ENCODE measurements at places on chromosomes 4 and X.

- no peak overlapping the region for H3K27ac ChIP-seq
- DNase-seq, result no peak
- H3K36me3 ChIP-seq, result no peaks in the 10 kb centered on the region
- H3K4me3 ChIP-seq, result no peak overlapping the region
- H3K4me1 ChIP-seq, result no peaks in the 10 kb centered on the region
- H3K27me3 ChIP-seq, result peaks cover 34% of the 10 kb centered on the region
Observed at GRCh38 chr4:1449475-1449832, 43.2 kb upstream of the NKX1-1 start.

GRCh38 chr4:10079256-10079655 lies 37.3 kb downstream of the WDR1 start:
- no peak for DNase-seq
- H3K36me3 ChIP-seq, result peaks cover 72% of the 10 kb centered on the region
- H3K27ac ChIP-seq, result no peak overlapping the region
- H3K4me3 ChIP-seq, result no peak overlapping the region

- H3K36me3 ChIP-seq, result no peaks in the 10 kb centered on the region
- H3K27me3 ChIP-seq, result no peaks in the 10 kb centered on the region
- H3K27ac ChIP-seq, result no peak overlapping the region
- H3K4me3 ChIP-seq, result no peak overlapping the region
Observed at GRCh38 chr4:82614838-82615449, 53.2 kb upstream of the TMEM150C start.

- H3K4me3 ChIP-seq, result no peak overlapping the region
- H3K36me3 ChIP-seq, result no peaks in the 10 kb centered on the region
- H3K27ac ChIP-seq, result no peak overlapping the region
- DNase-seq, result no peak
- peaks cover 5% of the 10 kb centered on the region for H3K4me1 ChIP-seq
Observed at GRCh38 chr4:3269105-3269927, 20.4 kb downstream of the MSANTD1 start.

DNA sequence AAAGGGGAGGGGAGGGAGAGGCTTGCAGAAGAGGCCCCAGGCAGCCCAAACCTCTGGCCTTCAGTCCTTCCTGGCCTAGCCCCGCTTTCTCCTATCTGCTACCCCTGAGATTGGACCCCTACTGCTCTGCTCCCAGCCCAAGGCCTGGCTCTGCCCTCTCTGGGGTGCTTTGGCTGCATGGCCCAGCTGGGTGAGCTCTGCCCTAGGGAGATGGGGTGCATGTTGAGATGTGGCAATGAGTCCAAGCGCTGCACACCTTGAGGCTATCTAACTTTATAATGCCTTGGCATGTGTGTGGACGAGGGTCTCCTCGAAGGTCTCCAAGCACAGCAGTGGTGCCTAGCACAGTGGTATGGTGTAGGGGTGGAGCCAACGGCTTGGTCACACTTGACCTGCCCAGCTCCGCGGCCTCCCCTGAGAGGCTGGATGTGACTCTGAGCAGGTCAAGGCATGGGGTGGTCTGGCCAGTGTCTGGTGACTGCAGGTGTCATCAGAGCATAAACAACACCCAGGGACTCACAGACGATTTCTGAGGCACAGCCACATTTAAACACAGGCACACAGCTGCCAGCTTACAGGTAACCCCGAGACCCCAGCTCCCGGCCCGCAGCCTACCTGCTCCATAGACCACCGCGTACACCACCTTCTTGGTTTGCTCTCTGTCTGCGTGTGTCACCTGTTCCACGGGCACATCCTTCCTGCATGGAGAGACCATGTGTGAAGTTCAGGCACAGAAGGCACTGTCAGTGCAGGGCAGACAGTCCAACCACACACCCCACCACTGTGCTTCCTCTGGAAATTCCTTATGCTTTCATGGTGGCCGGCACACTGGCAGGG lies 36.3 kb downstream of the NAT8L start:
- no peaks in the 10 kb centered on the region for H3K27me3 ChIP-seq
- H3K36me3 ChIP-seq, result peaks cover 7% of the 10 kb centered on the region
- no peak overlapping the region for H3K27ac ChIP-seq
- no peak overlapping the region for H3K4me3 ChIP-seq
- DNase-seq, result no peak

DNA sequence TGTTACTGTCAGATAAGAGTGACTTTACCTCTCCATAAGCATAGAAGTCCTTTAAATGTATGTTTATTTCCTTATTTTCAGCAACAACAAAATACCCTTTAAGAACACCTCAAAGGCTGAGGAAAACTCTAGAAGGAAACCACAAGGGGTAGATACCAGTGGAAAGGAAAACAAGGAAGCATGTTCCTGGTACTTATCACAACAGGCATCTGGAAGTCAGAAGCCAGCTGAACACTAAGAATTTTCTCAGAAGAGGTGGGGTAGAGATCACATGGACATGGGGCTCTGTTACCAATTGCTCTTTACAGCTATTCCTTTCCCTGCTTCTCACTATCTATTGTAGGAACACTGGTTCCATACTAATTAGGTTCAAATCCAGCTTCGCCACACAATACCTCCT lies 51.5 kb upstream of the BEND2 start:
- no peak overlapping the region for H3K4me3 ChIP-seq
- H3K36me3 ChIP-seq, result no peaks in the 10 kb centered on the region
- H3K4me1 ChIP-seq, result no peaks in the 10 kb centered on the region

DNA sequence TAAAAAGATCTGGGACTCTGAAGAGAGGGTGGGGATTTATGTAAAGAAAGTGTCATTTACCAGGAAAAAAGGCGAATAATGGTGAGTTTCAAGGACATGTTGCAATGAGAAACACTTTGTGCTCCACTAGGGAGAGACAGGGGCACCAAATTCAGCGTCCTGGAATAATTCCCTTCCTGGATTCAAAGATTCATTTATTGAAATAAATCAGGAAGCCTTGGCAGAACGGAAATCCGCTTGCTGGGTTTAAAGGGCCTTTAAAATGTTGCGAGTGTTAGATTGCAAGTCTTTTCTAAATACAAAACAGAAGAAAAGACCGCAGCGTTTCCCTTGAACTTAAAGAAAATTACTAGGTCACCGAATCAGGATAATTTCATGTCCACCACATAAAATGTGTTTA lies 3.8 kb upstream of the ZIC3 start:
- H3K4me3 ChIP-seq, result no peak overlapping the region
- H3K27me3 ChIP-seq, result no peaks in the 10 kb centered on the region
- no peaks in the 10 kb centered on the region for H3K36me3 ChIP-seq
- no peaks in the 10 kb centered on the region for H3K4me1 ChIP-seq
- no peak overlapping the region for H3K27ac ChIP-seq

DNA sequence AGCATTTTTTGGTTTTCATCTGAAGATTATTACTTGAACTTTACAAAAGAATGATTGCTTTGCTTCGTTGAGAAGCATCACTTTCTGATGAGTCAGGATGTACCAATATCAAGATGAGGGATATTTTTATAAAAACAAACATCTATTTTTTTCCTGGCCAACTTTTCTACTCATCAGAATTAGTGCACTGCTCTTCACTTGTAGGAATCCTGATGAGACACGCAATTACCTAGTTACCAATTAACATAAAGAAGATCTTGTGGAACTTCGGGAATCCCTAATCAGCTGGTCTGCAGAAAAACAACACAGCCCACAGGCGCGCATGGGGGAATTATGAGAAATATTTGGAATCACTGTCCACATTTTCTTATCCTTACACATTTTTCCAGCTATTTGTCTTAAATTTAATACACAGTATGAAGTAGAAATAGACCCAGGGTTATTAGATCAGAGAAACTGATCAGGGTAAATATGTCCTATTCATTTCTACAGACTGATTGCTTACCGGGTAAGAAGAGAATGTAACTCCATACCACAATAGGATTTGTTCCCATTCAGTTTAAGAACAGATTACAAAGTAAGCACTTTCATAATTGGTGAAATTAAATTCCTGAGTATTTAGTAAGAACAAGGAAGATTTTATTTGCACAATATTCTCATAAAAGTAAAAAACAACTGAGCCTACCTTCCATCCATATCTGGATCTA lies 50.9 kb downstream of the MFAP3L start:
- no peaks in the 10 kb centered on the region for H3K27me3 ChIP-seq
- H3K27ac ChIP-seq, result no peak overlapping the region
- DNase-seq, result no peak
- H3K4me1 ChIP-seq, result no peaks in the 10 kb centered on the region
- no peaks in the 10 kb centered on the region for H3K36me3 ChIP-seq
- H3K4me3 ChIP-seq, result no peak overlapping the region

GRCh38 chr4:972651-973424 lies 531 bp downstream of the DGKQ start:
- peaks cover 5% of the 10 kb centered on the region for H3K4me1 ChIP-seq
- peak; percentile 20 for DNase-seq

DNA sequence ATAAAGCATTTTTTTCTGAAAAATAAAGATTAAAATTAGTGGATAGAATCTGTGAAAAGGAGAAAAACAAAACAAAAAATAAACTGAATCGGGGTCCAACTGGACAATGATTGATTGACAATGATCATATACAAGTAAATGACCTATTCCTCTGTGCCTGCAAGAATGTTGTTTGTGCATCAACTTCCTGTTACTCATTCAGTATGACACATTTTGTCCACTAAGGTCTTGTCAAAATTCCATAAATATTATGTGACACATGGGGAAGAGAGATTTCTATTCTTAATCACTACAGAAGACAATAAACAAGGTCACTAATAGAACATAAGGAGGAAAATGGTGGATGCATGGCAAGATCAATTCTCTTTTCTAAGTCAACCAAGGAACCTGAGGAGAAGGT lies 54.9 kb downstream of the F8 start:
- no peaks in the 10 kb centered on the region for H3K36me3 ChIP-seq
- H3K27ac ChIP-seq, result no peak overlapping the region
- no peak overlapping the region for H3K4me3 ChIP-seq
- peak; percentile 32 for DNase-seq

GRCh38 chrX:143121477-143121876 lies 95.7 kb downstream of the SPANXN4 start:
- H3K27ac ChIP-seq, result peak overlapping the region; percentile 53
- H3K36me3 ChIP-seq, result no peaks in the 10 kb centered on the region
- peaks cover 31% of the 10 kb centered on the region for H3K4me1 ChIP-seq

GRCh38 chrX:117096528-117096927 lies 633.8 kb upstream of the CT83 start:
- no peak overlapping the region for H3K4me3 ChIP-seq
- H3K27ac ChIP-seq, result no peak overlapping the region
- H3K36me3 ChIP-seq, result no peaks in the 10 kb centered on the region
- no peaks in the 10 kb centered on the region for H3K27me3 ChIP-seq

DNA sequence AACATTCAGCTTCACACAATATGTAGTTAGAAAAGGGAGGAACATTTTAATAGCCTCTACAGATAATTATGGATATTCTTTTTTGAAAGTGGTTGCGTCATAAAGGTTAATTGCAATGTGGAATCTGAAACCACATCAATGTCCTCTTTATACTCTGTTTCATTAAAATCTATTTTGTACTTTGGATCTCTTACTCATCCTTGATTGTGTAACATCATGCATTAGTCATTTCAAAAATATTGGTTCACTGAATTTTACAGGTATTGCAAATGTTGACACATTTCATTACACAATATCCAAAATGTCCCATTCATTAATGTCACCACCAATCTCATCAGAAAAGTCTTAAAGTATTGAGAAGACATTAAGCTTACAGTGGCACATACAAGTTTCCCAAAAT lies 62.7 kb upstream of the USP9X start:
- no peak overlapping the region for H3K27ac ChIP-seq
- no peak overlapping the region for H3K4me3 ChIP-seq
- peaks cover 32% of the 10 kb centered on the region for H3K27me3 ChIP-seq
- H3K4me1 ChIP-seq, result peaks cover 9% of the 10 kb centered on the region
- H3K36me3 ChIP-seq, result peaks cover 4% of the 10 kb centered on the region
- peak; percentile 83 for DNase-seq

- DNase-seq, result no peak
- H3K27ac ChIP-seq, result no peak overlapping the region
- H3K4me3 ChIP-seq, result no peak overlapping the region
- H3K4me1 ChIP-seq, result no peaks in the 10 kb centered on the region
- peaks cover 5% of the 10 kb centered on the region for H3K36me3 ChIP-seq
Observed at GRCh38 chr4:148092316-148093014, 349.7 kb downstream of the NR3C2 start.

GRCh38 chr4:55611358-55612059 lies 19.5 kb upstream of the PDCL2 start:
- H3K27ac ChIP-seq, result peak overlapping the region; percentile 82
- H3K4me3 ChIP-seq, result no peak overlapping the region
- peaks cover 25% of the 10 kb centered on the region for H3K4me1 ChIP-seq

- H3K4me3 ChIP-seq, result no peak within 1 kb of the TSS
- peaks cover 3% of the 10 kb centered on the region for H3K36me3 ChIP-seq
- H3K27ac ChIP-seq, result no peak within 1 kb of the TSS
- no peak for DNase-seq
- no peaks in the 10 kb centered on the region for H3K4me1 ChIP-seq
- peaks cover 37% of the 10 kb centered on the region for H3K27me3 ChIP-seq
Observed at GRCh38 chrX:101385795-101386541, at the start of gene BTK. Gene BTK, minus strand, starts transcription at chrX:101386191. Its CDS starts 10,907 bp downstream, at chrX:101375284.

GRCh38 chrX:153244767-153245166 lies 65.7 kb downstream of the MAGEA1 start:
- H3K36me3 ChIP-seq, result no peaks in the 10 kb centered on the region
- no peak for DNase-seq
- no peaks in the 10 kb centered on the region for H3K4me1 ChIP-seq
- no peak overlapping the region for H3K27ac ChIP-seq
- H3K27me3 ChIP-seq, result peaks cover 69% of the 10 kb centered on the region

GRCh38 chrX:43225626-43226328 lies 430.3 kb upstream of the MAOA start:
- H3K4me1 ChIP-seq, result no peaks in the 10 kb centered on the region
- no peak overlapping the region for H3K4me3 ChIP-seq
- no peak overlapping the region for H3K27ac ChIP-seq
- DNase-seq, result no peak
- peaks cover 11% of the 10 kb centered on the region for H3K27me3 ChIP-seq

DNA sequence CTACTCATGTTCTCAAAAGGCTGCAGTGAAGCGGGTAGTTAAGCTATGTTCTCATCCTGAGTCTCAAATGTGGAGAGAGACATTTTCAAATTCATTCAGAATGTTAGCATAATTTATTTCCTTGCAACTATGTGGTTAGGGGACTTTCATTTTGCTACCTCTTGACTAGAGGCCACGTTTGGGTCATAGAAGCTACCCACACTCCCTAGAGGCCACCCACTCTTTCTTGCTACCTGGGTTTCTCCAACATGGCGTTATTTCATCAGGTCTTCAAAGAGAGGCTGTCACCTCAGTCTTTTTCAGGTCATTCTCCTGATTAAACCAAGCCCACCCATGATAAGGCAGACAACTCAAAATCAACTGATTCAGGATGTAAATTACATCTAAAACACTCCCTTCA lies 34.3 kb upstream of the NLGN4X start:
- no peaks in the 10 kb centered on the region for H3K36me3 ChIP-seq
- no peaks in the 10 kb centered on the region for H3K4me1 ChIP-seq
- DNase-seq, result no peak
- no peak overlapping the region for H3K4me3 ChIP-seq

DNA sequence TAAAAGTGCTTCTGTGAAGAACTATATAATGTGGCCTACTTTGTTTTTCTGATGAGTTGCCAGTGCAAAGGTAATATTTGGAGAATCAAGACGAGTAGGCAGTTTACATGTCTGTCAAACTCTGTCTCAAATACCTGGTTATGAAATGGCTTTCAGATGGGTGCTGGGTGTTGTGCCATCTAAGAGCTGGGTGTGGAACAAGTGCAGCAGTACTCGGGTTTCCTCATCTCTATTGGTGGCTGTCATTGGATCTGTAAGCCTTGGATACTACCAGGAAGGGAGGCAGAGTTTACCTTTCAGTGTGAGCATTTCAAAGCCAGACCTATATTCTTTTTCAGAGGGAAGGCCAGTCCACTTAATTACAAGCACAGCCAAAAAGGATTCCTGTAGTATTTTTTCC lies 37.2 kb downstream of the MTM1 start:
- peaks cover 49% of the 10 kb centered on the region for H3K27me3 ChIP-seq
- no peak overlapping the region for H3K4me3 ChIP-seq
- H3K27ac ChIP-seq, result no peak overlapping the region
- no peaks in the 10 kb centered on the region for H3K4me1 ChIP-seq
- H3K36me3 ChIP-seq, result no peaks in the 10 kb centered on the region

Measured in MCF 10A (cell line).